ENCODE measurements at places on chromosomes 6 and 20. TPM values are rescaled to one million over a fixed set of nuclear protein-coding genes. Genes with fewer than 3 reads are reported as not detected.

Gene RPS18
- total RNA-seq: 1,193 TPM

DNA sequence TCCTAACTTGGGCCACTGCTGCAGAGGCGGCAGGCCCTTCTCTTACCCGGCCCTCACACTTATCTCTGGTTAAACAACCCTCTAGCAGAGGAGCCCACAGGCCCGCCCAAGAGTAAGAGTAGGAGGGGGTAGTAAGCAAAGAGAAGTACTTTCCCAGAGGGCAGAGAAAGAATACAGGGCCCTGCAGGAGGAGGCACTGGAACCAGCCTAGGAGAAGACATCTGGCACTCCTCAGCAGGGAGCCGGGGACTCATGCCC lies 10.1 kb downstream of the MTCH1 start:
- DNase-seq: no peak

DNA sequence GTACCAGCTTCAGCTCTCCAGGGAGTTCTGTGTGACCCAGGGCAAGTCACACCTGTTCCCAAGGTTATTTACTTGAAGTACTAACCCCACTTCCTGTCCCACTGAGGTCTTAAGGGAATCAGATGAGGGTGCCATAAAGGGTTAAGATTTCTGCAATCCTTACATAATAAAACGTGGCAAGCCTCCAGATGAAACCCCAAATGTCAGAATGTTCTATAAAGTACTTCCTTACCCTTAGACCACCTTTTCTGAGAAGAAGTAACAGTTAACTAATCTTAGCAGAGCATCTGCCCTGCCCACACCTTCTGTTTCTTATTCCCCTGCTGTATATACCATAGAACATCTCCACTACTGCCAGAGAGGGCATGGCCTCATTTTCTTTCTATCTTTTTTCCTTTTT lies 6.0 kb upstream of the AVP start:
- DNase-seq: no peak

- no peak for DNase-seq
Observed at GRCh38 chr6:138267971-138268895, 49.9 kb upstream of the PBOV1 start.

DNA sequence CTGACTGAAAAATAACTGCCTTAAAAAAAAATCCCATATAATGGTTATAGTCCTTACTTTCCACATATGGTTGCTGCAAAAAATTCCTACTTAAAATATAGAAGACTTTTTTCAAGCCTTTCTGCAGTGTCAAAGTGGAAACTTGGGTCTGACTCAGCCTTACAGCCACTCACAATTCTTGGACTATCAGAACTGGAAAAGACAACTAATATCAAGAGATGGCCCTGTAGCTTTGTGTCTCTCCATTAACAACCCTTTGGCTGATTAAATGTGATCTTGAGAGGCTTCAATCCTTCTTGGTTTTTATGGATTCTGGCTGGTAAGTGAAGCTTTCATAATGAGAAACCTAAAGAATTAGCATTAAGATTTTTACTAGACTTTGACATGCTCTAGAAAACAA lies 307.8 kb downstream of the RNGTT start:
- no peak for DNase-seq

Gene NHSL1
- total RNA-seq: 51.8 TPM

Data from cerebellum (tissue), 4 donors.